Activated T-cell treated with anti-CD3 and anti-CD28 coated beads for 24 hours (primary cell): ENCODE measurements at places on chromosomes 1 and 21.

DNA sequence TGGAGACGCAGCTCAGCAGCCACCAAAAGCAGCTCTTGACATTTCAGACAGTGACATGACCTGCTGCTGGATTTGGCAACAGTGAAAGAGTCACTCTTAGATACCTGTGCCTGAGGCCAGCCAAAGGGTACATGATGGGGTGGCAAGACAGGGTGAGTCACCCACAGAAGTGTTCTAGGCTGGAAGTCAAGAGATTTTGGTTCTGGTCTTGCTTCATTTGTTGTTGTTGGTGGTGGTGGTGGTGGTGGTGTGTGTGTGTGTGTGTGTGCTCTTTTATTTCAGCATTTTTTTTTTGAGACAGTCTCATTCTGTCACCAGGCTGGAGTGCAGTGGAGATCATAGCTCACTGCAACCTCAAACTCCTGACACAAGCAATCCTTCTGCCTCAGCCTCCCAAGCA lies 25.8 kb downstream of the SHISAL2A start:
- no peak for DNase-seq

DNA sequence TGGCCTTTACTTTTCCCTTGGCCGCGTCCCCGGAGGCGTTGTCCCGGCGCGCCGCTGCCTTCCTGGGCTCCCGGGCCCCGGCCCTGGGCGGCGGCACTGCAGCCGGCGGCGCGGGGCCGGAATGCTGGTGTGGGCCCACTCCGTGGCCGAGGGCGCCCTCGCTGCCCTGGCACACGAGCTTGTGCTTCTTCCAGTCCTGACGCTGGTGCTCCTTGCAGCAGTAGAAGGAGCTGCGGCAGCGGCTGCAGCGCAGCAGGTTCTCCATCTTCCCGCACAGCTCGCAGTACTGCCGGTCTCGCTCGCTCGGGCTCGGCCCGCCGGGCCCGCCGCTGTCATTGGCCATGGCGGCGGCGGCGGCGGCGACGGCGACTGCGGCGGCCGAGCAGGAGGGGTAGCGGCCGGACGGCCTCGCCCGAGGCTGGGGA lies 529 bp downstream of the EGLN1 start:
- peak; percentile 13 for DNase-seq

DNA sequence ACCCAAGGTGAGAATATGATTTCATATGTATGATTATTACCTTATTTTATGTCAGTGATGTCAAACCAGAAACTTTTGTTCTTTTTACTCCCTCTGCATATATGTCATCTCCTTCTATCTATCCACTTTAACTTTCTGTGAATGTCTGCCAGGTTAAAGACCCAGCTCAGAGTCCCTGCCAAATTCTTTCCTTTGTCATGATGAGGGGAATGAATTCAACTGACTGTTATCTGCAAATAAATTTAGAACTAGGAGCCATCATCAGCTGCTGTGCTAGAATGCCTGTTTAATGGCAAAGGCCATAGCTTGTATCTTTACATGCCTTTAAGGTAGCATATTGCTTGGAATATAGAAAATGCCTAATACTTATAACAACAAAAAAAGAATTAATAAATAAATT lies 815.6 kb upstream of the NEGR1 start:
- no peak for DNase-seq

DNA sequence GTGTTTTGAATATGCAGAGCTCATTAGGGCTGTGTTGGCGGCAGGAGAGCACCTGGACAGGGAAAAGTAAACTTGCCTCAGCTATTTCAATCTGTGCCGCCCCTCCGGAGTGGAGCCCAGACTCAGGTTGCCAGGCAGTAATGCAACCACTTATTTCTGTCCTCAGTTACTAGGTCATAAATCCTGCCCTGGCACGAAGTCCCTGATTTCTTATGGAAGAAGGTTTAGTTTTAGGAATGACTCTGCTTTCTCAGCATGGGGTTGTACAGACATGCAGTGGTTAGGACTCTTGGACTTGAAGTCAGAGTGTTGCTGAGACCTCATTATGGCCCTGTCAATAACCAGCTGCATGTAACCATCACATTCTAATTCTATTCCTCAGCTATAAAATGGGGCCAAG lies 98.3 kb upstream of the FGGY start:
- DNase-seq: no peak

GRCh38 chr1:108892356-108893140 lies 15.8 kb downstream of the GPSM2 start:
- DNase-seq: no peak

DNA sequence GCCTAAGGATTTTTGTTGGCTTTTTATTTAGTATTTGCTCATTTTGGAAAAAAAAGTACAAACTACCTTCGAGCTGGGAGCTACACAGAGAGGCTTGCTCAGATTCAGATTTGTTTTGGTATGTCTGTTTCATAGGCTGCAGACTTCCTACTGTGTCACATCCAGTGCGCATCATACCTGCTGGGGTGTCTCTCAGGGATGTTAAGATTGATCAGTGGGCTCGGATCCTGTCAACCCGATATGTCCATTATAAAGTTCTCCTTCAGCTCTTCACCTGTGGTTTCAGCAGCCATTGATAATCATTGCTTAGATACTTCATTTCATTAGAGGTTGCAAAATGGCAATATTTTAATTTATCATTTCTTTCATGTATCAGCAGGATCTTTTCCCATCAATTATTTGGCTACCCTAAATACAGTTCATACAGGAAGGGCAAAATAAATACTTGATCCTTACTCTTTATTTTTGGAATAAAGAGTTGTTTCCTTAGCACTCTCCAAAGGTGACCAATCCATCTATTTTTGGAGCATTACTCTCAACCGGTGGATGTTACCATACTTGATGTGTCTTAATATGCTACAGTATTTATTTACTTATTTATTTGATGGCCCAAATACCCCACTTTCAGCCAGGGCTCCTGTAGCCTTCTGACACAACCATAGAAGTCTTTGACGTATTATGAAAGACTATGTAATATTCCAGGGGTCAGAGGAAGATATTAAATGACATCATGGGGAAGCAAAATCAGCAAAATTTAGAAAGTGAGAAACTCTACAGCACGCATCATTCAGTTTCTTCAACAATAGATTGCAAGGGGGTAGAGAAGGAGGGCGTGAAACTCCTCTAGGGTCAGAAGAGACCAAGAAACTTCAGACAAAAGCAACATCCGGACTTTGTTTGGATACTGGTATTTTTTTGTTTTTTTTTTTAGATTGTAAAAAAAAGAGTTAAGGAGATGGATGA lies 55.3 kb upstream of the HNRNPU start:
- no peak for DNase-seq

DNA sequence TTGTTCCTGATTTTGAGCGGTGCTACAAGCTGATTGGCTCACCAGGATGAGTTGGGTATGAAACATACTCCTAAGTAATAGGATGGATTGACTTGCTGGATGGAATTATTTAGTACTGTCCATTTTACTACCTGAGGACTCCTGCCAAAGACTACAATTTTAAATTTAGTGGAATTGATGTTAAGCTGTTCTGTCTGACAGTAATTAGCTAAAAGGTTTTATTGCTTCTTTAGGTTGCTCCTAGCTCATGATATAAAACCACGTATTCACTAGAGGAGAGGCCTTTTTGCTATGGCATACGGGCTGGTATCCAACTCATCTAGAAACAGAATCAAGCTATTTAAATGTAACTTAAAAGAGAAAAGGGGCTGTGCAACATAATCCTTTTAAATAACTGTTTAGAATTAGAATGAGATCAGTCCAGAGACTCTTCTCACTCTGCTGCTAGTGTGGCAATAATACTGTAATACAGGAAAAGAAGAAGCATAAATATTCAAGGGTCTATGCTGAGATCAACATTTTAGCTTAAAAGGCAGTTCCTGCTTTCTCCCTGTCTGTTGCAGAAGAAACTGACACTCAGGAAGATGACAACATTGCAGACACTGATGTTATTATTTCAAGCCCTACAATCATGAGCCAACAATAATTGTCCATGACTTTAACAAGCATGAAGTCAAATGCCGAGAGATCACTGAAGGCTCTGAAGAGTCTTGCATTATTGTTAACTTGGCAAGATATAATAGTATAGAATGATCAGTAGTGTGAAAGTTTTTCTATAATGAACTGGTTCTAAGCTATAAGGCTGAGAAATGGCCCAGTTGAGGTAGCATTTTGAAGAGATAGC lies 258.7 kb upstream of the ADGRL4 start:
- no peak for DNase-seq

- DNase-seq: no peak
Observed at GRCh38 chr1:231702804-231703203, 76.2 kb downstream of the DISC1 start.

DNA sequence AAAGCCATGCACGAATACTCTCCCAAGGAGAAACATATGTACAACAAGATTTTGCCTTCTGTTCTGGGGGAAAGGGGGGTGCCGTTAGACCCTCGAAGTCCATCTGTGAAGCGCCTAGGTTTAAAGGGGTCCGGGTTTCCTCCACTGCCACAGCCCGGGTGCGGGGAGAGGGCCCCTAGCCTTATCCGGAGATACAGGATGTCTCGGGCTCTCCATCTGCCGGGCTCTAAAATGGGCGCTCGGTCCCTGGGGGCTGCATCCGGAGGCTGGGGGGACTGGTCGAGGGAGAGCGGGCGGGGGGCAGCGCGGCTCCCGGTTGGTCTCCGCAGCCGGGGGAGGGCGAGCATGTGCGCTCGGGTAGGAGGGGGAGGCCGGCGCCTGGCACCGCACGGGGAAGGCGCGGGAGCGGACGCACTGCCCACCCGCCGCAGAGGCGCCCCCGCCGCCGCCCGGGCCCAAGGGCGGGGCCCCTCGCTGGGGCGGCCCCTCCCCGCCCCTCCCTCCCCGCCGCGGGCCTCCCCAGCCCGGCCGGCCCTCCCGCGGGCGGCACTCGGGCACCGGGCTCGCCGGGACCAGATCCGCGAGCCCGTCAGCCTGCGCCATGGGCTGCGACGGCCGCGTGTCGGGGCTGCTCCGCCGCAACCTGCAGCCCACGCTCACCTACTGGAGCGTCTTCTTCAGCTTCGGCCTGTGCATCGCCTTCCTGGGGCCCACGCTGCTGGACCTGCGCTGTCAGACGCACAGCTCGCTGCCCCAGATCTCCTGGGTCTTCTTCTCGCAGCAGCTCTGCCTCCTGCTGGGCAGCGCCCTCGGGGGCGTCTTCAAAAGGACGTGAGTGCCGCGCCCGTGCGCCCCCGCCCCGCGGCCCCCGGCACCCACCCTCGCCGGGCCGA lies 63.1 kb downstream of the ELK4 start:
- DNase-seq: no peak

GRCh38 chr1:157090196-157090647 lies 9.4 kb downstream of the ETV3L start:
- DNase-seq: peak; percentile 76

GRCh38 chr21:34844924-34845238 lies 176.1 kb downstream of the CLIC6 start:
- no peak for DNase-seq

- DNase-seq: no peak
Observed at GRCh38 chr1:90513956-90514355, 203.1 kb downstream of the BARHL2 start.

DNA sequence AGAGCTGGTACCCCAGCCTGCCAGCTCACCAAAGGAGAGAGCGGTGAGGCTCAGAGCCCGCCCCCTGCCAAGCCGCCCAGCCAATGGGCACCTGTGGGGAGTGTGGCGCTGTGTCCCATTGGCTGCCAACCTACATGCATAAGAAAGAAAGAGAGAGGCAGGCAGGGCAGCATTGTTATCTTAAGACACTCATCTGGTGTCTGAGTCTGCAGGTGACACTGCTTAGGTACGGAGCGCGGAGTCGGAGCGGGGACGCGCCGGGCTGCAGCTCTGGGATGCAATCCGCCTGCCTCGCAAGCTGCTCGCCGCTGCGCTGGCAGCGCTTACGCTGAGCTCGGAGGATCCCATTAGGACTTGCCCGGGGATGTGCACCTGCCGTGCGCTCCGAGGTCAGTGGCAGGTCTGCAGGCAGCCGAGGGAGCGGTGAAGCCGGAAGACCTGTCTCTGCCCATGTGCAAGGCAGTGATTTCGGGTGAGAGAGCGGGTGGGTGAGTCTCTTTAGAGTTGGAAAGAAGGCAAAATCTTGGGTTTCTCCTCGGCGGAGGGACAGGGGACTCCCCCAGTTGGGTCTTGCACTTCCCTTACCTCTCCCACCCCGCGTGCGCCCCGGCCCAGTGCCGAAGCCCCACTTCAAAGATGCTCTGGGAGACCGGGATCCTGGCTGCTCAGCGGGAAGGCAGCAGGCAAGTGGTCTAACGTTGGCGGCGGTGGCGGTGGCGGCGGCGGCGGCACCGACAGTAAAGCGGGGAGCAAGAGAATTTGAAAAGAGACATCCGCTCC lies at the start of gene BRINP2:
BRINP2 (plus strand) TSS at position 203 of the 780 bp plus-strand sequence. CDS start 58,919 bp downstream, outside the sequence.
- no peak for DNase-seq

- DNase-seq: no peak
Observed at GRCh38 chr1:209876078-209876800, 48.5 kb downstream of the UTP25 start.

DNA sequence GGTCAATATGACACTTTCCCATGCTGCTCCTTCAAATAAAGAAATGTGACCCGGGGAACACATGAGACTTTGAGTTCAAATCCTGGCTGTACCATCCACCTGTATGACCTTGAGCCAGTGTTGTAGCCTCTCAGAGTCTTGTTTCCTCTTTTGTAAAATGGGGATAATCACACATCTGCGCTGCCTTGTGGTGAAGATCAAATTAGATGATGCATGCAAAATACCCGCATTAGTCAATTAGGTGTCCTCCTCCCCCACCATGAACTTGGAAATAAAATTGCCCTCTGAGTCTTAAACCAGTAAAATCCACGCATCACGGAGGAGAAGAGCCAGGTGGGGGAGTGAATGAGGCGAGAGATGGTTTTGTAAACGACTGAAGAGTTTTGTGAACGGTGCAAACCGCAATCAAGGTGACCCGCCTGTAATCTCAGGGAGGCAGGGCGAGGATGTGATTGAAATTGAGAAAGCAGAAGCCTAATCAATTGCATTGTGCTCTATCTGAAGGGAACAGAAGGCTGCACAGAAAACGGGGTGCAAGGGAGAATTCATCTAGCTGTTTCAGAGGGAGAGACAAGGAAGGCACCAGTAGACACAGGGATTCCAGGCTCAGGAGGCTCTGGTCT lies 5.8 kb upstream of the AHDC1 start:
- no peak for DNase-seq

GRCh38 chr1:19804831-19805251 lies 5.1 kb upstream of the TMCO4 start:
- no peak for DNase-seq

DNA sequence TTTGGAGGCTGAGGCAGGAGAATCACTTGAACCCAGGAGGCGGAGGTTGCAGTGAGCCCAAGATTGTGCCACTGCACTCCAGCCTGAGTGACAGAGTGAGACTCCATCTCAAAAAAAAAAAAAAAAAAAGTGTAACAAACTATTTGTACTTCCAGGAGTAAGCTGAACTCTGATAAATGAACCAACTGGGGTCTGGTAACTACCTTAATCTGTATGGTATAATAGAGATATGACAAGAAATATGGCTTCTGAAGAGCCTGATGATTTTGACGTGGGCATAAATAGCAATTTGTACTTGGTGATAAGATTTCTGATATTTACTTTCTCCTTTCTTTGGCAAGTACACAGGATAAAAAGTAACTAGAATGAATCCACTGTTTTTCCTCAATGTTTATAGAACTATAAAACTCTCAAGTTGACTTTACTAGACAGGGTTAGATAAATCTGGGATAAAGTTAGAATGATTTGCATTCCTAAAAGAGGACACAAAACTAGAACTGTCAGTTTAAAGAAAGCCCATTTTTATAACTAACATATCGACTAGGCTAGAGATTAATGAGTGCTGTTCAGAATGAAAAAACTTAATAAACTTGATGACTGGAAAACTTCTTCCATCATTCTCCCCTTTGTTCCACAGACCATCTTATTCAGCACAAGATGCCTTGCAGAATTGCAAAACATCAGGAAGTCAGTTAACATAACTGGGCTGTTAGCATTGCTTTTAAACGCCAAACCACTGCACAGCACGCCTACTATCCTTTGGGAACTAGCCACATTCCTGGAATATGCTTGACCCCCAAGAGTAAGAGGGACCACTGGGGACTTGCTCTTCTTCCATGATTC lies 51.5 kb upstream of the EDARADD start:
- no peak for DNase-seq
